ENCODE measurements at places on chromosomes 4 and X. TPM values are rescaled to one million over a fixed set of nuclear protein-coding genes. Genes with fewer than 3 reads are reported as not detected.

Gene MAGEB17
- not detected for total RNA-seq

Gene GPR50
- not detected for total RNA-seq

Gene GBA3
- total RNA-seq: not detected

- DNase-seq: no peak
- no peaks in the 10 kb centered on the region for H3K27me3 ChIP-seq
- H3K27ac ChIP-seq: peak overlapping the region; percentile 9
- peak overlapping the region; percentile 3 for H3K4me3 ChIP-seq
- H3K36me3 ChIP-seq: peaks cover 10% of the 10 kb centered on the region
- peaks cover 6% of the 10 kb centered on the region for H3K4me1 ChIP-seq
These were observed 49.5 kb downstream of the CD99L2 start for GRCh38 chrX:150848914-150849365.

GRCh38 chr4:6924361-6924779 lies 14.7 kb downstream of the TBC1D14 start:
- no peak for DNase-seq
- no peak overlapping the region for H3K4me3 ChIP-seq
- H3K27me3 ChIP-seq: no peaks in the 10 kb centered on the region
- H3K36me3 ChIP-seq: peaks cover 36% of the 10 kb centered on the region
- peaks cover 55% of the 10 kb centered on the region for H3K4me1 ChIP-seq

DNA sequence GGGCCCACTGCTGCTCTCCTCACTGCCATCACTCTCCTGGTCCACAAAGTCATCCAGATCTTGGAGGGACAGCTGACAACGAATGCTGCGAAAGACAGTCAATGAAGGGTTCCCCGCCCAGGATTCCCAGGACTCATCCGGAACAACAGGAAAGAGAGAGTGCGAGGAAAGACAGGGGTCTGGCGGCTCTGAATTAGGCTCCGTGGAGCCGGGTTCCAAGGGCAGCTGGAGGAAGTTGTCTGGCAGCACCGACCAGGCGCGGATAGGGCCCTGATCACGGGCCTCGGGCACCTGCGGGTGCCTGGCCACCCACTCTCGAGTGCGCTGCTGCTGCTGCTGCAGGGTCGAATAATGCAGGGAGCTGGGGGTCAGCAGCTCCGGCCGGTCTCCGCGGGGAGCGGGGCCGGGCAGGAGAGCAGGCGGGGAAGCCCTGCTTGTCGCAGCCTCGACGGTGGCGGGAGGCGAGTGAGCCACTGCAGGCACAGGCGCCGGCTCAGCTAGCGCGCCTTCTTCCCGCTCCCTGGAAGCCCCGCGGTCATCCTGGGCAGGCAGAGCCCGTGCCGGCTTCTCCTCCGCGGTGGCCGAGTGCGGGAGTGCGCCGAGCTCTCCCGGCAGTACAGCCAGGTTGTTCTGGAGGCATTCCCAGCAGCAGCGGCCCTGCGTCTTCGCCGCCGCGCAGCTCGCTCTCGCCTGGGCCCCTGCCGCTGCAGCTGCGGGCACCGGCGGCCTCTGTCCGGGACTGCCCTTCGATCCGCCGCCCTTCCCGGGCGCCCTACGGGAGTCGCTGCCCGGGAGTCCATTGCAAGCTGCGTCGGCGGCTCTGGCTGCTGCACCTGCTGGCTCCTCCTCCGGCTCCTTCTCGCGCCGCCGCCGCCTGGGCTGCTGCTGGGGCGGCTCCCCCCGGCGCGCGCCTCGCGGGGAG lies 1.1 kb downstream of the SOWAHB start:
- H3K36me3 ChIP-seq: no peaks in the 10 kb centered on the region
- no peak overlapping the region for H3K27ac ChIP-seq
- H3K4me1 ChIP-seq: peaks cover 9% of the 10 kb centered on the region
- peak overlapping the region; percentile 17 for H3K4me3 ChIP-seq
